ENCODE measurements at places on chromosomes 12 and 14. TPM values are rescaled to one million over a fixed set of nuclear protein-coding genes. Genes with fewer than 3 reads are reported as not detected.
A peak's percentile ranks its signal among the peaks of the same experiment; 100 is the strongest.

RPL36AL gene
- total RNA-seq = 209 TPM

DNA sequence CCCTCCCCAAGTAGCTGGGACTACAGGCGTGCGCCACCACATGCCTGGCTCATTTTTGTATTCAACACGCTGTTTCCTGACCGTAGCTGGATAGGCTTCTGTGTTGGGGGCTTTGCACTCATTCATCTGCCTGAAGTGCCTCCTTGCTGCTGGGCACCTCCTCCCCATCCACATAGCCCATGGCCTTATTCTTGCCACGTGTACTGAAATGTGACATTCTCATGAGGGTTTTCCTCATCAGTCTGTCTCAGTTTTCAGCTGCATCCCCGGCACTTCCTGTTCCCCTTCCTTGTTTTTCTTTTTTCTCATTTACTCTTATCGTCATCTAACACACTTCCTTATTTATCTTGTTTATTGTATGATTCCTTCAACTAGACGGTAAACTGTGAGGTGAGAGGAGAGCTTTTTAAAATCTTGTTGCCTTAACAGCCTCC lies 36.6 kb downstream of the RCOR1 start:
- peaks cover 8% of the 10 kb centered on the region for H3K36me3 ChIP-seq
- H3K27me3 ChIP-seq = no peaks in the 10 kb centered on the region
- H3K27ac ChIP-seq = peak overlapping the region; percentile 32
- peak overlapping the region; percentile 67 for H3K4me3 ChIP-seq
- H3K4me1 ChIP-seq = peaks cover 32% of the 10 kb centered on the region

NOPCHAP1 gene
- total RNA-seq = 7.7 TPM

PTGER2 gene
- 40.5 TPM for total RNA-seq

DNA sequence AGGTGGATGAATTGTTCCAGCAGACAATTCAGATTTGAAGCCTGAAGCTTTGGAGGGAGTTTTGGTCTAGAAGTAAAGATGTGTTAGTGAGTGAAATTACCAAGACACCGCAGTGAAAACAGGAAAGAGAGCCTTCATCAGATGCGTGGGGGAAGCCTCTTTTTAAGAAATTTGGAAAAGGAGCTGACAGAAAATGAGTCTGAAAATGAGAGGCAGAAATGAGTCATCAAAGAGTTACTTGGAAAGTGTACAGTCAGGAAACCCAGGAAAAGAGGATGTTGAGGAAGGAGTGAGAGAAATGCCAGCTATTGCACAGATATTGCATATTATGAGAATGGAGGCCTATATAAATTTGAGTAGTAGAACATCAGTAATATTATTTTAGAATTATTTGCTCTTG lies 520.7 kb downstream of the NRXN3 start:
- no peaks in the 10 kb centered on the region for H3K4me1 ChIP-seq
- no peak for DNase-seq
- no peaks in the 10 kb centered on the region for H3K27me3 ChIP-seq
- H3K4me3 ChIP-seq = no peak overlapping the region
- H3K27ac ChIP-seq = no peak overlapping the region

PTPRO gene
- 1.1 TPM for total RNA-seq

- peaks cover 3% of the 10 kb centered on the region for H3K4me1 ChIP-seq
- no peak for DNase-seq
- H3K27ac ChIP-seq = no peak overlapping the region
These were observed 149.2 kb upstream of the FUT8 start for GRCh38 chr14:65263177-65263788.

CDK4 gene
- 21.3 TPM for total RNA-seq

DNA sequence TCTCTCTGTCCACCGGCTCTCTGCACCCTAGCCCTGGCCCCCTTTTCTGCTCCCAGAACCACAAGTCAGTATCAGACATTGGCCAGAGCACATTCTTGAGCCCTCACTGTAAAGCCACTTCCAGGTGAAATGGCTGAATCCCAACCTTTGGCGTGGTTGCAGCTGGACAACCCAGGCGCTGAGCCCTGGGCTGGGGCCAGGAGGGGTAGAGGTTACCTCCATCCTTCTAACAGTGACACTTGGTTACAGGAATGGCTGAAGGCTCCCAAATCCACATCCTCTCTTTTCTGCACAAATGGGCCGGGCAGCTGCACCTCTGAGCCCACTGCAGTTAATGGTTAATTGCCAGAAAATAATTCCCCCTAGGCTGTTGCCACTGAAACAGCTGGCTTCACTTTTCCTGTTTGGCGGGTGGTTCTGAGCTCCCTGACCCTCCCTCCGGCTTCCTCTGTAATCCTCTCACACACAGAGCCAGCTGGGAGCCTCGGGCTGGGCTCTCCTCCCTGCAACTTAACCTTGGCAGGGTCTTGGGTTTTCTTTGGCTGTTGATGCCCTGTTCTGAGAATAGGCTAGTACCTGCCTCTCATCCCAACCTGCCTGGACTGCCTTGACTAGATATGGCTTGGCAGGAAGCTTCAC lies 44.1 kb downstream of the TSPAN11 start:
- no peak for DNase-seq
- peaks cover 45% of the 10 kb centered on the region for H3K27me3 ChIP-seq
- no peaks in the 10 kb centered on the region for H3K4me1 ChIP-seq
- H3K4me3 ChIP-seq = no peak overlapping the region
- no peaks in the 10 kb centered on the region for H3K36me3 ChIP-seq
- H3K27ac ChIP-seq = no peak overlapping the region

GRCh38 chr12:30417697-30418231 lies 277.9 kb downstream of the IPO8 start:
- no peak for DNase-seq
- H3K27ac ChIP-seq = no peak overlapping the region
- no peaks in the 10 kb centered on the region for H3K4me1 ChIP-seq
- H3K36me3 ChIP-seq = no peaks in the 10 kb centered on the region
- H3K27me3 ChIP-seq = no peaks in the 10 kb centered on the region
- no peak overlapping the region for H3K4me3 ChIP-seq

ACSM4 gene
- total RNA-seq = not detected

GRCh38 chr14:99075771-99076375 lies 196.1 kb downstream of the BCL11B start:
- H3K27me3 ChIP-seq = no peaks in the 10 kb centered on the region
- H3K4me1 ChIP-seq = peaks cover 3% of the 10 kb centered on the region
- H3K27ac ChIP-seq = no peak overlapping the region
- DNase-seq = no peak
- no peak overlapping the region for H3K4me3 ChIP-seq

GRCh38 chr12:93541578-93542225 lies 30.8 kb upstream of the SOCS2 start:
- peak overlapping the region; percentile 84 for H3K27ac ChIP-seq
- peaks cover 13% of the 10 kb centered on the region for H3K4me1 ChIP-seq
- peaks cover 4% of the 10 kb centered on the region for H3K36me3 ChIP-seq
- H3K27me3 ChIP-seq = no peaks in the 10 kb centered on the region
- no peak overlapping the region for H3K4me3 ChIP-seq

IFT43 gene
- 10.5 TPM for total RNA-seq

DNA sequence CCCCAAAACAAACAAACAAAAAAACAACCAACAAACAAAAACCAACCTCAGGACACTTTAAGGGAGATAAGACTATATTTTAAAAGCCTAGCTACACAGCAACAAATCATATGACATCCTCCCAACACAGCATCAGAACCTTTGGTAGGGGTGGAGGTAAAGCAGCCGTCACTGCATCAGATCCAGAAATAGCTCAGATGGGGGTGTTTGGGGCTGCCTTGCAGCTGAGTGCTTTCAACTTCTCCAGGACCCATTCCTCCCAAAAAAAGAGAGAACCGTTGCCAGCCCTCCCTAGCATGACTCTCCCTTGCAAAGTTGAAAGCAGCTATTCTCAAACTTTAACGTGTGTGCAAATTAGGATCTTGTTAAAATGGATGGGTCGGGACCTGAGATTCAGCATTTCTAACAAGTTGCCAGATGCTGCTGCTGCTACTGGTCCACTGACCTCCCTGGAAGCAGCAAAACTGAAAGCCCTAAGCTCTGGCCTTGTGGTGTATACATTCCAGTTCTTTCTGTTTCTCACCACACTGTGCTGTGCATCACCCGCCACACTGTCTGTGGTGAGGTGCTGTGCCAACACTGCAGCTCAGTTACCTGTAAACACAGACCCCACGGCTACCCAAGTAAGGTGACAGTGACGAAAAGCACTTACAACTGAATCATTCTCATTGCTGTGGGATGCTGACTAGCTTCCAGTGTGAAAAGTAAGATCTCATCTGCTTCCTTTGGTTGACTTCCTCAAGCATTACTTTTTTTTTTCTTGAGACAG lies 54.0 kb downstream of the SLC38A1 start:
- DNase-seq = peak; percentile 65
- H3K27me3 ChIP-seq = no peaks in the 10 kb centered on the region
- peak overlapping the region; percentile 99 for H3K27ac ChIP-seq
- peak overlapping the region; percentile 87 for H3K4me3 ChIP-seq
- H3K4me1 ChIP-seq = peaks cover 84% of the 10 kb centered on the region
- peaks cover 15% of the 10 kb centered on the region for H3K36me3 ChIP-seq

TSPAN8 gene
- not detected for total RNA-seq

- peaks cover 38% of the 10 kb centered on the region for H3K4me1 ChIP-seq
- H3K27ac ChIP-seq = peak overlapping the region; percentile 100
- H3K27me3 ChIP-seq = no peaks in the 10 kb centered on the region
- peak overlapping the region; percentile 91 for H3K4me3 ChIP-seq
- no peak for DNase-seq
These were observed 2.6 kb downstream of the ELK3 start for GRCh38 chr12:96196781-96197180.
